HepG2 (cell line): ENCODE measurements at places on chromosomes 2 and 18. TPM values are rescaled to one million over a fixed set of nuclear protein-coding genes. Genes with fewer than 3 reads are reported as not detected.

DNA sequence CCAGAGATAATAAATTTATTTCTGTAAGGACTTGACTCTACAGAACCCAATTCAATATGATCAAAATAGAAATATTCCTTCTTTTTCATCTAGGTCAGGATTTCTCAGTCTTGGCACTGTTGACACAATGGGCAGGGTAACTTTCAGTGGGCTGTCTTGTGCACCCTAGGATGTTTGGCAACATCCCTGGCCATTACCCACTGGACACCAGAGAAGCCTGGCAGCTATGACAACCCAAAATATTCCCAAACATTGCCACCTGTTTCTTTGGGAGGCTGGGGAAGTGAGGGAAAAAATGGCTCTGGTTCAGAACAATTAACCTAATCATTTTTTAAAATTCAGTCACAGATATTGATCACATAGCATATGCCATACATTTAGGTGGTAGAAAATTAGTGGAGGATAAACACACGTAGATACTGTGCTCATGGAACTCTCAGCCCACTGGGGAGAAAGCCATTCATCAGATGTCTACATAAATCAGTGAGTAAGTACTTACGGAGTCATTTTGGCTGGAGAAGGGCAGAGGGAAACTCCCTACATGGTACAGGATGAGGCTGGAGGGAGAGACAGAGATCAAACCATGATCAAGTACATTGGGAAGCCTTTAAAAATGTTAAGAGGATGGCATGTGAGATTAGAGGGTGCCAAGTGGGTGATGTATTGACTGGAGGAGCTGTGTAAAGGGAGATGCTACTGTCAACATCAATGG lies 718 bp upstream of the TNP1 start:
- DNase-seq, result no peak
- no peak overlapping the region for H3K27ac ChIP-seq
- H3K27me3 ChIP-seq, result no peaks in the 10 kb centered on the region
- no peak overlapping the region for H3K4me3 ChIP-seq

NABP1 gene
- total RNA-seq, result 4.9 and 14.9 TPM in 2 replicates

DNA sequence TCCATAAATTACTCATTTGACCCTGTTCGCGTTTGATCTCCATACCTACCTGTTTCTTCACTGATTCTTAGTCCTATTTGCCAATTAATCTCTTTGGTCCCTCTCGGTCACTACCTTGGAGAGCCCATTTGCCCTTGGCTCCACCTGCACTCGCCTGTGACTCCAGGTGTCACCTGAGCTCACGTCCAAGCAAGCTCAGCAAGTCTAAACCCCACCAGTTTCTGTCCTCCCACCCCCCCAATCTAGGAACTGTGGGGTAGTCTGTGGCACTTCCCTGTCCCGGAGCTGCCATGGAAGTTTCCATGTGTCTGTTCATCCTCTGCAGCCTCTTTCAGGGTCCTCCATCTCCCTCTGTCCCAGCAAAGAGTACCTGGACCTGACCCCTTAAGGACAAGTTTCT lies 68.1 kb upstream of the BCL2L11 start:
- no peak for DNase-seq
- no peak overlapping the region for H3K27ac ChIP-seq
- H3K36me3 ChIP-seq, result no peaks in the 10 kb centered on the region
- H3K4me1 ChIP-seq, result peaks cover 23% of the 10 kb centered on the region

PROM2 gene
- total RNA-seq, result not detected in 2 replicates

GRCh38 chr18:75621818-75622217 lies 194.3 kb upstream of the SMIM21 start:
- no peak overlapping the region for H3K27ac ChIP-seq
- no peak overlapping the region for H3K4me3 ChIP-seq
- no peaks in the 10 kb centered on the region for H3K4me1 ChIP-seq
- H3K27me3 ChIP-seq, result no peaks in the 10 kb centered on the region; the same call in none of the 2 replicates
- no peak for DNase-seq

GRCh38 chr2:229401171-229401865 lies 130.2 kb upstream of the PID1 start:
- H3K4me1 ChIP-seq, result no peaks in the 10 kb centered on the region
- DNase-seq, result no peak
- H3K27ac ChIP-seq, result no peak overlapping the region
- no peak overlapping the region for H3K4me3 ChIP-seq
- no peaks in the 10 kb centered on the region for H3K27me3 ChIP-seq

DNA sequence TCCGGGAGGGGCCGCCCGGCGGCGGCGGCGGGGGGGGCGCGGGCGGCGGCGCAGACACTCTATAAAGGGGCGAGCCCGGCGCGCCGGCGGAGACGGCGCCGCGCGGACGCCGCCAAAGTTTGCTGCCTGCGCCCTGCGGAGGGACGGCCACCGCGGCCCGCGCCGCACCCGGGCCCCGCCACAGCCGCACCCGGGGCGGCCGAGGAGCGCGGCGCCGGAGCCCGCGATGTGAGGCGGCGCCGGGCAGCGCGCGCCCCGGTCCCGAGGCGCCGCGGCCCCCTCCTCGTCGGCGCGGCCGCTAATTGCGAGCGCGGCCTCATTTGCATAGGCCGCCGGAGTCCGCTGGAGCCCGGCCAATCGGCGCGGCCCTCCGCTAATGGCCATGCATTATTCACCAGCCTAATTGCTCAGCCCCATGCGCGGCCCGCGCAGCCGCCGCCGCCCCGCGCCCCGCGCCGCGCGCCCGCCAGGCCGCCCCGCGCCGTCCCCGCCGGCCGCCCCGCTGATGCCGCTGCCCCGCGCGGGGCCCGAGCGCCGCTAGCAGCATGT lies at the start of gene SALL3:
Gene SALL3 (plus strand): TSS at position 89 of the 549 bp plus-strand sequence. CDS start 457 bp downstream, at position 546.
- H3K4me1 ChIP-seq, result no peaks in the 10 kb centered on the region
- H3K27me3 ChIP-seq, result no peaks in the 10 kb centered on the region; the same call in 1 of the 2 replicates

DNA sequence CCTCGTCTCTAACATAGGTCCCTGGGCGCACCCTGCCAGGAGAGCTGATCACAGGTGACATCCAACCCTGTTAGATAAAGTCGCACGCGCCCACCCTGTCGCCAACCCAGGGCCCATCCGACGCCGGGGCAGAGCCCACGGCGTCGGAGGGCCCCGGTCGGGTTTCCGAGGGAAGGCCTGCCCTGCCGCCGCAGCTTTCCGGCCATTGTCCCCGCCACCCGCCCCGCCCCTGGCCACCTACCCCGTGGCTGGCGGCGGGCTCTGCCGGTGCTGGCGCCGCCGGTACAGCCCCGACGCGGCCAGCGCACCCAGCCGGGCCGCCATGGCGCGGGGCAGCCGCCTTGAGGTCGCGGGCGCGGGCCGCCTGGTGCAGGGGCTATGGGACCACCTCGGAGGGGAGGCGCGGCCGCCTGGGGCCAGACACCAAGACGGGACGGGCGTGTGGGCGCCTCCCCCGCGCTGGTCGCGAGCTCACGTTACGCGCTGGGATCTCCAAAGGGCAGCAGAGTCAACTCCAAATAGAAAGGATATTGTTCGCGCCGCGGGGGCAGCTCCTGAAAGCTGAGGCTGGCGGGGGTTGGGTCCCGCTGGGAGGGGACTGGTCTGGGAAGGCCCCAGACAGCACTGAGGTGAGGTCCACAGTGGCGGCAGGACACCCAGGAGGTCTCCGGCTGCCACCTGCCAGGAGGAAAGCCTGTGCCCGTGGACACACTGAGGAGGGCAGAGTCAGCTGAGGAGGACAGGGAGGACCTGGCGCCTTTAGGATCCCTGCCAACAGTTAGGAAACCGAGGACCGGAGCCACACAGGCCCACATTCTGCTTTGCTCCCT lies 11.1 kb downstream of the LIMS2 start:
- DNase-seq, result no peak
- H3K27me3 ChIP-seq, result peaks cover 2% of the 10 kb centered on the region; the same call in 1 of the 2 replicates
- no peak overlapping the region for H3K4me3 ChIP-seq
- no peaks in the 10 kb centered on the region for H3K36me3 ChIP-seq
- no peak overlapping the region for H3K27ac ChIP-seq
- H3K4me1 ChIP-seq, result peaks cover 14% of the 10 kb centered on the region

NR4A2 gene
- not detected in 2 replicates for total RNA-seq

DNA sequence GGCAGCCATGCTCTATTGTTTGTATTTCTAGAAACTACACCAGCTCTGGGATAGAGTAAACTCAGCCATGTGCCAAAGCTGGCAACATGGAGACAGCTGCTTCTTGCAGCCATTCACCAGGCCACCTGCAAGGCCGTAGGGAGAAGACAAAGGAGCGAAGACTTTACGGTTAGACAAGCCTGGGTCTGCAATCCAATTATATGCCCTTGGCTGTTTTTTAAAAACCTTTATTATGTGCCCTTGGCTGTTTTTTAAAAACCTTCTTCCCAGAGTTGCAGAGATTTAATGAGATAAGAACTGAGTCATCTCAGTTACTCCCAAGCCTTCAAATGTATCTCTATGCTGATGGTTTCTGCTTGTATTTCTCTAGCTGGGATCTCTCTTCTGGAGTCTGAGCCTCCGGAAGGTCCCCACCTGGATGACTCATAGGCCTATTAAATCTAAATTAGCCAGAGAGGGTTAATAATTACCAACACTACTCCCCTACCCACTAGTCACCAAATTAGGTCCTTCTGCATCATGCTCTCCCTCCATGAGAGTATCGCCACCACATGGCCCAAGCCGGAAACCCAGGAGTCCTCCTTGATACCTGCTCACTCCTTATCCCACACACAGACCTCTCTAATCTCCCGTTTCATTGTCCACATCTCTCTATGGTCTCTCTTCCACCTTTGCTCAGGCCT lies 17.5 kb upstream of the DPP4 start:
- H3K4me1 ChIP-seq, result peaks cover 52% of the 10 kb centered on the region
- no peaks in the 10 kb centered on the region for H3K36me3 ChIP-seq
- DNase-seq, result peak; percentile 81
- no peak overlapping the region for H3K27ac ChIP-seq
- H3K4me3 ChIP-seq, result no peak overlapping the region

GRCh38 chr2:104472076-104472475 lies 381.8 kb upstream of the POU3F3 start:
- H3K4me1 ChIP-seq, result peaks cover 34% of the 10 kb centered on the region
- no peak overlapping the region for H3K27ac ChIP-seq
- no peak for DNase-seq
- no peaks in the 10 kb centered on the region for H3K27me3 ChIP-seq
- no peak overlapping the region for H3K4me3 ChIP-seq

- H3K4me1 ChIP-seq, result peaks cover 37% of the 10 kb centered on the region
- no peak for DNase-seq
- H3K27ac ChIP-seq, result no peak overlapping the region
- no peak overlapping the region for H3K4me3 ChIP-seq
- no peaks in the 10 kb centered on the region for H3K36me3 ChIP-seq
Observed at GRCh38 chr2:8539743-8540551, 141.9 kb upstream of the ID2 start.

GRCh38 chr2:179550214-179550613 lies 285.6 kb upstream of the SESTD1 start:
- DNase-seq, result peak; percentile 89
- peak overlapping the region; percentile 10 for H3K27ac ChIP-seq
- H3K4me1 ChIP-seq, result peaks cover 38% of the 10 kb centered on the region
- H3K27me3 ChIP-seq, result no peaks in the 10 kb centered on the region
- H3K4me3 ChIP-seq, result no peak overlapping the region

DNA sequence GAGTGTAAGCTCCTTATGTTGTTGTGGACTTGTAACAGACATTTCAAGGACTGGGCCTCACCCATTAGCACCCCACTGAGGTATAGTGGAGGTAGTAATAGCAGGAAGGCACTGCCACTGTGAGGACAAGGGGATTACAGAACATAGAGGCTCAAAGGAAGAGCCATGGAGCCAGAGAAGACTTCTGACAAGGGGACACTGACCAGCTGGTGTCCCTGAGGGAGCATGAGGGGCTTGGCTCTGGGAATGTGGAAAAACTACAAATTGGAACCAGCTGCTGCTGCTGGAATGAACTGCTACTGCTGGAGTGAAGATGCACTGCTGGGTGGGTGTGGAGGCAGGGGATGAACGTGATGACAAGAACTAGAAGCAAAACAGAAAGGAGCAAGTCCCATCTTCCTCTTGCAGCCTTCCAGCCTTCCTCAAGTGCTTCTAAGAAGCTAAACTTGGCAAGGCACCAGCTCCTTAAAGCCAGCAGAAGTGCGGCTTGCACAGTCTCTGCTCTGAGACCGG lies 167.3 kb upstream of the NOSTRIN start:
- H3K36me3 ChIP-seq, result no peaks in the 10 kb centered on the region; the same call in 2 of the 3 replicates
- H3K27me3 ChIP-seq, result no peaks in the 10 kb centered on the region
- no peak overlapping the region for H3K27ac ChIP-seq
- no peak for DNase-seq

B3GNT7 gene
- total RNA-seq, result 0.24 TPM in 1 of 2 replicates, not detected in the other

ATP5MC3 gene
- total RNA-seq, result 676 and 882 TPM in 2 replicates

DNA sequence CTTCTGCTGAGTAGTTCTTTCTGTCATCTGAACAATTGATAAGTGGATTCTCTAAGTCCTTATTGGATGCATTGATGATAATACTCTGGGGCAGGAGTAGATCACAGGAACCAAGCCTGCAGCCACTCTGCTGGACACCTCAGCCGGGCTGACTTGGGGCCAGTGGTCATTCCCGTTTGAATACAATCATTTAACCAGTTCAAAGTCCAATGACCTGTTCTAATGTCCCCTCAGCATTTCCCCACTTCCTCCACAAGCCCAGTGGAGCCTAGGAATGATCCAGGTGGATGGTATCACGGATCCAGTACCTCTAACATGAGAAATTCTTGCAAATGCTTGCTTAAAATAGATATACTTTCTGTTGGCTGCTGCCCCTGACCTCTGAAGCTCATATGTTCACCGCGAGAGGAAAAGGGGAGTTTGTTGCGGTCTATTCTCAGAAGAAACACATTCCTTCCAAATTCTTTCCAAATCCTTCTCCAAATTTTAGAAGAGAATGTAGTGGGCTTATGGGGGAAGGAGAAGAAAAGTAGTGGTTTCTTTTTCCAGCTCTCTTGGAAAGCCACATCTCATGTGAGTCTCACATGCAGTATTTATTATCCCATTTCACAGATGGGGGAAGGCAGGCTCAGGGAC lies 170.9 kb downstream of the INHBB start:
- peak; percentile 69 for DNase-seq
- no peak overlapping the region for H3K4me3 ChIP-seq
- H3K27me3 ChIP-seq, result peaks cover 21% of the 10 kb centered on the region
- no peaks in the 10 kb centered on the region for H3K36me3 ChIP-seq
- no peak overlapping the region for H3K27ac ChIP-seq
- peaks cover 65% of the 10 kb centered on the region for H3K4me1 ChIP-seq

- H3K27ac ChIP-seq, result no peak overlapping the region
- H3K36me3 ChIP-seq, result peaks cover 82% of the 10 kb centered on the region
- no peak overlapping the region for H3K4me3 ChIP-seq
- no peaks in the 10 kb centered on the region for H3K27me3 ChIP-seq
- no peak for DNase-seq
- H3K4me1 ChIP-seq, result no peaks in the 10 kb centered on the region
Observed at GRCh38 chr2:85033388-85033787, 62.4 kb downstream of the KCMF1 start.

DNA sequence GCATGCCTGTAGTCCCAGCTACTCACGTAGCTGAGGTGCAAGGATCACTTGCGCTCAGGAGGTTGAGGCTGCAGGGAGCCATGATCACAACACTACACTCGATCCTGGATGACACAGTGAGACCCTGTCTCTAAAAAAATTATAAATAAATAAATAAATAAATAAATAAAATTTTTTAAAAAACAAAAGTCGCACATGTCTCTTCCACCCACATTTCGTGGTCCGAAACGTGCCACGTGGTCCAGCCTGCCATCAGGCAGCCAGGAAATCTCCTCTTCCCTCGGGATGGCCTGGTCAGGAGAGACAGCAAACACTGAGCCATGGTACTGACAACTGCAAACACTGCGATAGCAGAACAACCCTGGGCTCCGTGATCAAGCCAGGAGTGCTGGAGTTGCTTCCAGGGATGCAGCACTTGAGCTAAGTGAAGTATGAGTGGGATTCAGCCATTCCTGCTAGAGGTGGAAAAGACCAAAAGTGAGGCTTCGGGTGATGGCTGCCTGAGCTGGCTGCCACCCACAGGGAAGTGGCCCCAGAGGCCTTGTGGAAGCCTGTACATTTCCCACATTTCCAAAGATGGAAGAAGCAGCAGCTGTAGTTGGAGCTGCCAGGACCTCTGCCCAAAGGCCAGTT lies 193.1 kb downstream of the SMAD2 start:
- no peak for DNase-seq
- no peak overlapping the region for H3K27ac ChIP-seq
- no peaks in the 10 kb centered on the region for H3K36me3 ChIP-seq
- no peak overlapping the region for H3K4me3 ChIP-seq
- no peaks in the 10 kb centered on the region for H3K4me1 ChIP-seq
